ENCODE measurements at places on chromosomes 12 and 14.

DNA sequence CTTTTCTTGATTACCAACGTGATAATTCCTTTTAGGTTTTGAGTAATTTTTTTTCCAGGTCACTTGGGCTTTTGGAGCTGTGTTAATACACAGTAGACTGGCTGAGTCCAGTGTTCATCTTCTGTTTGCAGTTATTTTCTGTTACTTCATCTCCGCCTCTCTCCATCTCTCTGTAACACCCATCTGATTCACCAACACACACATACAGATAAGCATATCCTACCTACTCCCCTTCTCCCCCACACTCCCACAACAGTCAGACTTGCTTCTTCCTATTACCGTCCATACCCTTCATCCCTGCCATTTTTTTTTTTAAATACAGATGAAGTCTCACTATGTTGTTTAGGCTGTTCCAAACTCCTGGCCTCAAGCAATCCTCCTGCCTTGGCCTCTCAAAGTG is 72.7 kb upstream of the MANSC4 start:
- DNase-seq, result peak; percentile 35

DNA sequence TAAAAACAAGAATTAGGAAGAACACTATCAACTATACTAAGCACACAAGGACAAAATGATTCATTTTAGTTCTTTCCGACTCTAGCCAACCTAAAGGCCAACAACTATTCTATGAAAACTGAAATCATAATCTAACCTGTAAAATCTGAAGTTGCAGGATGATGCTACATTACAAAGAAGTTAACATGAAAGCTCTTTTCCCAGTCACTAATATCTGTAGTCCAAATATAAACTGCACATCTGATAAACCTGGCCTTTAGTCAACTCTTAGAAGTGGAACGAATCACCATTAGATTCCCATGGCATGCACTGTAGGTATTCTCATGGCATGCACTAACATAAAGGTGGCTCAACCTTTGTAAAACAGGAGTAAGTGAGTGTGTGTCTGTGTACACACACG is 41.7 kb downstream of the BLTP3B start:
- no peak for DNase-seq

DNA sequence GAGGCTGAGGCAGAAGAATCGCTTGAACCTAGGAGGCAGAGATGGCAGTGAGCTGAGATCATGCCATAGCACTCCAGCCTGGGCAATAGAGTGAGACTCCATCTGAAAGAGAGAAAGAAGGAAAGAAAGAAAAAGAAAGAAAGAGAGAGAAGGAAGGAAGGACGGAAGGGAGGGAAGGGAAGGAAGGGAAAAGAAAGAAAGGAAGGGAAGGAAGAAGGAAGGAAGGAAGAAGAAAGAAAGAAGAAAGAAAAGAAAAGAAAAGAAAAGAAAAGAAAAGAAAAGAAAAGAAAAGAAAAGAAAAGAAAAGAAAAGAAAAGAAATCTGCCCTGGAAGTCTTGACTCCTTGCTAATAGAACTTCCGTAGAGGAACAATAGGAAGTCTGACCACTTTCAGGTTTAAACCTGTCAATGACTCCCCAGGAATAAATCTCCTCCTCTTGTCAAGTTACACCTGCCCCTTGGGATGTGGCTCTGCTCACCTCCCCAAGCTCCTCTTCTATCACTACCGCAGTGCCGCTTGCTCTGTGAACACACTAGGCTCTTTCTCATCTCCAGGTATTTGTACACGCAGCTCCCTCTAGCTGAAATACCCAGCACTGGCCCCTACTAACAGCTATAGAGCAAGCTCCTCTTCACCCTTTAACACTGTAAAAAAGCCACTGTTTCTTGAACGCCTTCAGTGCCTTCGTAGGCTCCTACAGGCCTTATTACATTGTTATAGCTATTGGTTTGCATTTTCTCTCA is 773.1 kb upstream of the TBX3 start:
- DNase-seq, result no peak

DNA sequence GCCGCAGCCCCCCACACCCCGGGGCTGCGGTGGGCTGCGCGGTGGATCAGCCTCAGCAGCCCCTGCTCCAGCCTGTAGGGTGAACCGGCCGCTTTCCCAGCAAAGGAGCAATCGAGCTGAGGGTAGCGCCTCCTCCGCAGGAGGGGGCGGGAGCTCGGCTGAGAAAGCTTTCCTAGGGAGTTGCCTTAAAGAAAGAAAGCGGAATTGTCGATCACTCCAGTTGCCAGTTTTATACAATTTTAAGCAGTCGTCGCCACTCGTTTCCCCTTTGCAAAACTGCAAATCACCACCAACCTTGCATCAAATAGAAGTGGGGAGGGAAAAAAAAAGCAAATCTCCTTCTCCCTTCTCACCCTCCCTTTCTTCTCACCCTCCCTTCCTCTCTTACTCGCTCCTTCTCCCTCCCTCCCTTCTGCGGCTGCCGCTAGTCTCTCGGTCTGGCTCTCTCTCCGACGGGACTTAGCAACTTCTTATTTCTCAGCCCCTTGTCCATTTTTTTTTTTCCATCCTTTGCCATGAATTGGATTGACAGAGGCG is at the start of gene PDE3A:
PDE3A (plus strand) TSS at position 424 of the 537 bp plus-strand sequence. CDS start 748 bp downstream, outside the sequence.
- DNase-seq, result peak; percentile 63

GRCh38 chr12:42679466-42679865 is 89.9 kb upstream of the PRICKLE1 start:
- no peak for DNase-seq

DNA sequence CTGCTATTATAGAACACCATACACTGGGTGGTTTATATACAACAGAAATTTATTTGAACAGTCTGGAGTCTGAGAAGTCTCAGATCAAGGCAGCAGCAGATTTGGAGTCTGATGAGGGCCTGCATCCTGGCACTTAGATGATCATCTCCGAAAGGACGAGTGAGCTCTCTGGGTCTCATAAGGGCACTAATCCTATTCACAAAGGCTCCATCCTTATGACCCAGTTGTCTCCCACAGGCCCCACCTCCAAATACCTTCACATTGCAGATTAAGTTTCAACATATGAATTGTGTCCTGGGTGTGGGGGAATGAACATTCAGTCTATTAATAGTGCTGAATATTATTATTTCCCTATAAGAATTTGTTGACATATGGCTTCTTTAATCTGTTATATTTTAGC is 53.6 kb downstream of the FBXO34 start:
- DNase-seq, result no peak

DNA sequence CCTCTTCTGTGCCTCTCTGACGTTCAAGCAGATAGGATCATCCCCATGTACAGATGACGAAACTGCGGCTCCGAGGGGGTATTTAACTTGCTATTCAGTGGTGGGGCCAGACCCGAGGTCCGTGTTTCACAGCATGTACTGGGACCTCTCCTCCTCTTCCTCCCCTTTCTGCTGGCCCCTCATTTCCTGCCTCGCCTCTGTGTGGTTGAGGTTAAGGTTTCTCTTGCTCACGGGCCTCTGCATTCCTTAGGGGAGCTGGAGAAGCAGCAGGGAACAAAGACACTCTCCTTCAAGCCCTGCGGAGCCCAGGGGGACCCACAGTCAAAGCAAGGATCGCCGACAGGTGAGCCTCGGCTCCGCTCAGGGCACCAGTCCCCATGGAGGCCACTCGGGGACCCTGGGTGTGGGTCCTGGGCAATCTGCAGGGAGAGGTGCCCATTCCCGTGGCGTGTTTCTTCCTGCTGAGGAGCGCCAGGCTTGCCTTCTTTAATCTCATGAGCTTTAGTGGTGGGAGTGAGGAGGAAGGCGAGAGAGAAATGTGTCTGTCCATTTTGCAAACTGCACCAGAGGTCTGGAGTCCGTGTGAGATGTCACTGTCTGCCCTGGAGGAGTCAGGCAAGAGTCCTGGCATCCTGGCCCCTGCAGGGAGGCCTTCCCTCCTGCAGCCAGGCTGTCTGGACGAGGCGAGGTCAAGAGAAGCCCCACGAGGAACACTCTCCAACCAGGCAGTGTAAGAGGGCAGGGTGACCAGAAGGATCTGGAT is 45.0 kb downstream of the SLC6A12 start:
- peak; percentile 70 for DNase-seq

DNA sequence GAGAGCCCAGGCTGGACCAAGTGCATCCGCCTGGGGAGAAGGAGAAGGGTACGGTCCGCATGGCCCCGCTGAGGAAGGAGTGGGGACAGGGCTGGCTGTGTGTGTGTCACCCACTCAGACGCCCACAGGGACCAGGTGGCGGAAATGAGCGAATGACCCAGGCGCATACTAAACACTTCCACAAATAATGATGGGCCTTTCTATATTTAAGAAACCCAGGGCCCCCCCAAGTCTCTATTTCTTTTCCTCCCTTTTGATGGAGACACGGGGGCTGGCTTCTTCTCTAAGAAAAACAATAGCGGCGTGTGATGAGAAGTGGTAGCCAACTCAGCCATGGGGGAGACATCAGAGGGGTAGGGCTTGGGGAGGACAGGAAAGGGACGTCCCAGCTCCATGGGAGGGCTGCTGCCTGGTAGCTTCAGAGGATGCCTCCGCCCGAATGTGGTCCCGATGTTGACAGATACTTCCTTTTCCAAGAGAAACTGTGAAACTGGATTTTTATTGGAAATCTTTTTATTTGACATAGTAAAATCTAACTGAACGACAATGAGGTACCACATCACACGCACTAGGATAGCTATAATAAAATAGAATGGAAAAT is 6.3 kb upstream of the MAP1LC3B2 start:
- no peak for DNase-seq

- no peak for DNase-seq
Measured at GRCh38 chr12:130816097-130816496, 23.0 kb downstream of the STX2 start.

GRCh38 chr12:7197841-7198240 is 8.4 kb downstream of the PEX5 start:
- DNase-seq, result no peak

DNA sequence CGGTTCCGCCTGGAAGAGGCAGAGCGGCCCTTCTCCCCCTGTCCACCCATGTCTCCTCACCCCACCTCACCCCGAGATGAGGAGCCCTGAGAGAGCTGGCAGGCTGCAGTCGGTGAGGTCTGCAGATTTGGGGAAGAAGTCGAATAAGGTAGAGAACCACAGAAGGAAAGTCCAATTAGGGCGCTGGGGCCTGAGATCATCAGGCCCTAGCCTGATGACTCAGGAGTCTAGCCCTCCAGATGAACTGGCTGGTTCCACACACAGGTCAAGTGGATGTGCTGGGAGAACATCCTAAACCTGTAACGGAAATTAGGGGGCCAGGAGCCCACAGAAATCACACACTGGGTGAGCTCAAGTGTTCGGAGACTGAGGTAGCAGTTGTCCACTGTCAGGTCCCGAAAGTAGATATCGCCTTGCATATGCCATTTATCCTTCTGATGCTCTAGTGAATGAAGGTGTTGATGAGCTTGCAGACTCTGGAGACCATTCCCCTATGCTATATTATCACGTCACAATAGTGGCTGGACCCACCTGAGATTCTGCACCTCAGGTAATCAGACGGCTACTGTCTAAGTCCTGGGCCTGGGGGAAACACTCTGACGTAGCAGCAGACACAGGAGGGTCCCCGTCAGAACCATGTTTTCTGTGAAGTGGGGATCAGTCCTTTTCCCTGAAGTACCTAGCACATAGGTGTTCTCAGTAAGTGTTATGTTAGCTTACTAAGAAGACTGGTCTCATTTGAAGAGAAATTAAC is 886 bp upstream of the METTL17 start:
- no peak for DNase-seq

DNA sequence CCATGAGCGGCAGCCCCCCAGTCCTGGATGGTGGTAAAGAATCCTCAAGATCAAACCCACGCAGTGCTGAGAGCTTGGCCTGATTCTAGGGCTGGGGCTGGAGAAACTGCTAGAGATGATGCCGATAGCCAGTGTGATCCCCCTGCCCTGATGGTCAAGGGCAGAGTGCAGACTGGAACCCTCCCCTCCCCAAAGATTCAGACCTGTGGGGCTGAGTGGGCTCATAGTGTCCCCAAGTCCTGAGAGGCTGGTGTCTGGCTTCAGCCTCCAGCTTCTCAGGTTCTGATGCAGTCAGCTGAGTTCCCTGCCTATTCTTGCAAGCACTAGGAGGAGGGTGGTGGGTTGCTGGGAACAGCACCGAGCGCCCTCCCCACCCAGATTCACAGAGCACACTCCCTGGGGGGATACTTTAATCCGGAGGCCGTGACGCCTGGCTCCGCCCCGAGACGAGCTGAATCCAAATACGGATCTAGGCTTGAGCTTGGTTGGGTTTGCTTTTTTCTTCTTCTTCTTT is 11.9 kb downstream of the RHOF start:
- no peak for DNase-seq

DNA sequence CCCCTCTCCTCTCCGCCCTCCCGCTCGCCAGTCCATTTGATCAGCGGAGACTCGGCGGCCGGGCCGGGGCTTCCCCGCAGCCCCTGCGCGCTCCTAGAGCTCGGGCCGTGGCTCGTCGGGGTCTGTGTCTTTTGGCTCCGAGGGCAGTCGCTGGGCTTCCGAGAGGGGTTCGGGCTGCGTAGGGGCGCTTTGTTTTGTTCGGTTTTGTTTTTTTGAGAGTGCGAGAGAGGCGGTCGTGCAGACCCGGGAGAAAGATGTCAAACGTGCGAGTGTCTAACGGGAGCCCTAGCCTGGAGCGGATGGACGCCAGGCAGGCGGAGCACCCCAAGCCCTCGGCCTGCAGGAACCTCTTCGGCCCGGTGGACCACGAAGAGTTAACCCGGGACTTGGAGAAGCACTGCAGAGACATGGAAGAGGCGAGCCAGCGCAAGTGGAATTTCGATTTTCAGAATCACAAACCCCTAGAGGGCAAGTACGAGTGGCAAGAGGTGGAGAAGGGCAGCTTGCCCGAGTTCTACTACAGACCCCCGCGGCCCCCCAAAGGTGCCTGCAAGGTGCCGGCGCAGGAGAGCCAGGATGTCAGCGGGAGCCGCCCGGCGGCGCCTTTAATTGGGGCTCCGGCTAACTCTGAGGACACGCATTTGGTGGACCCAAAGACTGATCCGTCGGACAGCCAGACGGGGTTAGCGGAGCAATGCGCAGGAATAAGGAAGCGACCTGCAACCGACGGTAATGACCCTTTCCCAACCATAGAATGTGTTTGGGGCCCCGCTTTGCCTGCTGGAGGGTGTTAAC is 615 bp downstream of the CDKN1B start:
- peak; percentile 64 for DNase-seq

- DNase-seq, result peak; percentile 37
Measured at GRCh38 chr12:5459051-5459782, 27.3 kb downstream of the NTF3 start.

- no peak for DNase-seq
Measured at GRCh38 chr12:27331927-27332324, 710 bp upstream of the BMAL2 start.

DNA sequence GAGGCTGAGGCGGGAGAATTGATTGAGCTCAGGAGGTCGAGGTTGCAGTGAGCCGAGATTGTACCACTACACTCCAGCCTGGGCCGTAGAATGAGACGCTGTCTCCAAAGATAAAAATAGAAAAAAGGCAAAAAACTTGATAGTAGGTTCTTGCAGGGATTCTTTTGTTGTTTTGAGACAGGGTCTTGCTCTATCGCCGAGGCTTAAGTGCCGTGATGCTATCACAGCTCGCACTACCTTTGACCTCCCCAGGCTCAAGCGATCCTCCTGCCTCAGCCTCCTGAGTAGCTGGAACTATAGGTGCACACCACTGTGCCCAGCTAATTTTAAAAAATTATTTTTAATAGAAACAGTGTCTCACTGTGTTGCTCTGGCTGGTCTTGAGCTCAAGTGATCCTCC is 4.7 kb downstream of the GOLGA5 start:
- DNase-seq, result no peak
